Germinal center (tissue), 1 donor: ENCODE measurements at places on chromosomes 3 and 15.

- DNase-seq: no peak
Observed at GRCh38 chr3:97658668-97659285, 105.8 kb upstream of the ARL6 start.

DNA sequence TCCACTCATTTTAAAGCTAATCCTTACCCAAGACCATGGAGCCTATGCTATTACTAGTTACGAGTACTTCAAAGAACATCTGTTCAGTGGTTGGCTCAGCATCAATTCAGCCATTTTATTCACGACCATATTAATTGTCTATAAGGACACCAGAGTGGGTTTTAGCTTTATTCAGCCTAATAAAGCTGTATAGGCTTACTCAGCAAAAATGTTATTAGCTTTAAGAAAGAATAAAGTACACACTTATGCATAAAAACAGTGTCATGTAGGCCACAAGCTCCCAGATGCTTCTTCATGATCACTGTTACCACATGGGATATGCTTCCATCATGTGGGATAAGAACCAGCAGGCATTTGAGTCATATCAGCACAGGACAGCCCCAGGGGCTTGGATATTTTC is 87.4 kb upstream of the GPR149 start:
- DNase-seq: no peak

DNA sequence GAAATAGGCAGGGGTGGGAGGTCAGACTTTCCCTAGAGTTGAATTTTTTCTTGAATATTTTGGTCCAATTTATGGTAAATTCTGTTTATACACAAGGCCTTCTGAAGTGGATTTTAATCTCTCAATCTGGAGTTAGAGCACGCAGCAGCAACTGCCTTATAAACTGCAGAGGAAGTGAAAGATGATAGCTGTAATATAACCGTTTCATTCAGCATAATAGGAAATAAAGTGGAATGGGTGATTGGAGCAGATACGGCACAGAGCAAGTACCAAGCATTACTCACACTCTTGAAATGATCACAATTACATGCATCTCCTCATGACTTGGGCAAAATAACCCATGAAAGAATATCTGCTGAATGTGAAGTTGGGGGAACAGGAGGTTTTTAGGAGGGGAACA is 106.8 kb downstream of the ARRDC4 start:
- DNase-seq: no peak

- DNase-seq: no peak
Observed at GRCh38 chr3:128616516-128617269, 33.9 kb downstream of the RPN1 start.

- no peak for DNase-seq
Observed at GRCh38 chr3:190303884-190304283, 18.4 kb downstream of the CLDN1 start.

GRCh38 chr3:89783341-89783927 is 676.0 kb downstream of the EPHA3 start:
- DNase-seq: no peak

- no peak for DNase-seq
Observed at GRCh38 chr3:183906234-183906921, 21.7 kb upstream of the PARL start.

GRCh38 chr15:87573039-87573438 is 683.5 kb downstream of the NTRK3 start:
- DNase-seq: no peak

GRCh38 chr15:31478702-31479221 is 152.1 kb downstream of the KLF13 start:
- no peak for DNase-seq

GRCh38 chr3:149267565-149267964 is 45.9 kb upstream of the CP start:
- DNase-seq: no peak

DNA sequence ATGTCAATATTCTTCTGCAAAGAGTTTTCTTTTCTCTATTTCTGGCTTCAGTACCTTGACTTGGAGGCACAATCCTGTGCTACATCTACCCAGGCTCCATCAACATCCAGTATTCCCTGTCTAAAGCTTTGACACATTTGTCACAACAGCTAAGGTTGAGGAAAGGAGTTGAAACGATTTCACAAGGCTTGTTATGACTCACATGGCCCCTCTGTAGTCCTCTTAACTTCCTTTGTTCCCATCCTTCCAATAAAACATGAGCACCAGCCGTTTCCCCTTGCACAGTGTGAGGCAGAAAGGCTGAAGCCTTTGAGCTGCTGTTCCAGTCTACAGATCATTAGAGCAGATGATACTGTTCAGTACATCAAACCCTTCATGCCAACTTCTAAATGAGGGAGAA is 163.0 kb upstream of the TMCO5A start:
- no peak for DNase-seq

DNA sequence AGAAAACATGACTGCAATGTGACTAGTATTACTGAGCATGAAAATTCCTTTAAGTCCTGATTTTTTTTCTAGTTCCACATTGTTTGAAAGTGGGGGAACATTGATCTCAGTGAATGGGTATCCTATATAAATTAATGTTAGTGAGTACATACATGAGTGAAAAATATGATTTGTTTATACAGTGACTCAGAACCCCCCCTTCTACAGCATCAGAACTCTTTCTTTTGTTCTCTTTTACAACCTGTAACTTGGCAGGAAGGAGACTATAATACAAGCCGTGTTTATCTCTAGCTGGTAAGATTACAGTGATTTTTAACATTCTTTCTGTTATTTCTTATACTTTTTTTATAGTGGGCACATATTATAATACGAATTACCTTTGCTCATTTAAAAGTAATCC is 384.7 kb downstream of the PDCD6IP start:
- DNase-seq: no peak
